ENCODE measurements at places on chromosomes 6 and 20.

DNA sequence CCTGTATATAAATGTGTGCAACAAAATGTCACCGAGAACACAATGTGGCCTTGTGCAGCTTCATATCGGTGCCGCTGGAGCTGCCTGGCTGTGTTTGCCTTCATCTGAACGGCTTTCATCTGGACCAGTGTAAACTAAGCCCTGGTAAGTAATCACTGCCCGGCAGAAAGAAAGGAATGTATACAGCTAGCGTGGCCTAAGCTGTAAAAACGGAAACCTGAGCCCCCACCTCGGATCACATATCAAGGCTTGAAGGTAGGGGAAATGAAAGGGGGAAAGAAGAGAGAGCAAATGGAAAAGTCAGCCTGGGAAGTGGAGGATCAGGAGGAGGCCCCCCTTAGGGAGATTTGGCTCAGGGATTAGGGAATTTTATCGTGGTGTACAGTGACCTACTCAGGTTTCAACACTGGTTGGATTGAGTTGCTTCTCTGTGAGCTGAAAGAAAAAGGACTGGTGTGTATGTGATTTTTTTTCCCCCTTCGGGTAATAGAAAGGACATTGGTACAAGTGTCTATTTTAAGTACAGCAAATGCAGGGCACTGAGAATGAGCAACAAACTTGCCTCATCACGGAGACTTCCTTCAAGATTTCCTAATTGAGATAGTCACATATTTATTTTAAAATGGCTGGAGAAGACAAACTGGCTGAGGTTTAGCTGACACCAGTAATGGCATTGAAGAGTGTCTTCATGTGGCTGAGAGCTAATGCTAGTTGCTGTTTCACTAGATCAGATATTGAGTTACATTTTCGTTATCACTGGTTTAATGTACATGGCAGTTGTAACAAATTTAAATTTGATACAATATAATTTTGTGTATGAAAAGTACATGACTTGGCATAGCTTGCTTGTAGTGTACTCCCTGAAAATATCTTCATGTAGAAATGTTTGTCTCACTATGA, 3.5 kb downstream of the SOBP start:
- DNase-seq: peak; percentile 9

DNA sequence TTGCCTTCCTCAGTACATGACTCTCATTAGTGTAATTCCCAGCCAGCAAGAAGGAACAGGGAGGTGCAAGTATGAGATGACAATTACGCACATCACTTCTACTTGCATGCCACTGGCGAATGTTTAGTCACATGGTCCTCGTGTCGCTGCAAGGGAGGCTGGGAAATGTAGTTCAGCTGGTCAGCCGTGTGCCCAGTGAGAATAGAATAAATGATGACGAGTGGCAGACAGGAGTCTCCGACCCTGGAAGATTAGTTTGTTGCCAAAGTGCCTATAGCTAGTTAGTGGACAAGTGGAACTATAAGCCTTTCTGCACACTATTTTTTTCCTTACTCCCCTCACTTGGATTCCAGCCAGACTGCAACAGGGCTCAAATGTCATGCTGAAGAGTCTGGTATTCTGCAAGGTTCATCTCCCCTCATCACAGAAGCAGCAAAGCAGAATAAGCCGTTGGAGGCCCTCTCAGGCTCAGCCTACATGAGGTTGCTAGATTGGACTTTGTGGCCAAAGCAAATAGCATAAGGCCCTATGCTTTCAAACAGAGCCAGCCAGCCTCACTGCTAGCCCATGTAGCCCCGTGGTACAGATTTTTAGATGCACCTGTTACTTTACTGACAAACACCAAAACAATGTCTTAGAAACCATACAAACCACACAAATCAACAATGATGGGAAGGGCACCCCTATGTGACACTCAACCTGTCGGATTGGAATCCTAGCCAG, 9.7 kb downstream of the LINC00237 start:
- DNase-seq: peak; percentile 54

GRCh38 chr6:38350942-38351341, 288.8 kb downstream of the BTBD9 start:
- DNase-seq: no peak

DNA sequence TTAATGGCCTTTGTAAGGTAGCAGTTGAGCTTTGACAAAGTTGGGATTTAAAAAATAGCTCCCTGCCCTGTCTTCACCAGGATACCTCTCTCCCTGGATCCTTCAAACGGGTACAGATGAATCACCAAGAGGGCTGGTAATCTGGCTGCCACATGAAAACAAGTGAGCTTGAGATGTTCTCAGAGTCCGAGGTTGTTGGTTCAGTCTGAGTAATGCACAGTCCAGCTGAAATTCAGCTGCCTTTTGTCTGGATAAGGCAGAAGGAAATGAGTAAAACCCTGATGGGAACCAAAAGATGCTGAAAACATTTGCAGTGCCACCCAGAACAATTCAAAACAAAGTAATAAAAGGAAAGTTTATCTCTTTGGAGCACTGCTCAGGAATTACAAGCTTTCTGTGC, 86.8 kb downstream of the GJA1 start:
- DNase-seq: peak; percentile 97

GRCh38 chr6:136609873-136610706, 59.9 kb upstream of the MAP7 start:
- DNase-seq: peak; percentile 98

- no peak for DNase-seq
These were observed 767.3 kb downstream of the TFAP2A start for GRCh38 chr6:9647599-9647998.

- peak; percentile 94 for DNase-seq
These were observed 171.8 kb upstream of the AKAP12 start for GRCh38 chr6:151067684-151068596.

GRCh38 chr6:27293436-27294098, 18.5 kb downstream of the POM121L2 start:
- peak; percentile 62 for DNase-seq

DNA sequence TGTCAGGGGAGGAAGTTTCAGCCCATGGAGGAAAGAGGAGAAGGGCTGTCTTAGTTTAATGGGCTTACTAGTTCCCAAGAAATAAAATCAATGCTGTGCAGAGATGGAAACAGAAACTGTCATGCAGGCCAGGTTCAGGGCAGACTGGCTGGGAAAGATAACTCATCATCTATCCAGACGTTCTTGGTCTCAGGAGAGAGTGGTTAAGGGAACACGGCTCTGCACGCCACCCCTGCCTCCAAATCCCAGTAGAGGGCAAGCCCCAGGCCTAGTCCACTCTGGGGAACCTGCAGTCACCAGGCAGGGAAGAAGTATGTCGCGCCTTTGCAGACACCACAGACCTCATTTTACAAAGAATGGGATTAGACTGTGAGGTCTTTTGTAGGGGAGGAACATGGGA, 12.5 kb downstream of the ALDH8A1 start:
- DNase-seq: no peak

GRCh38 chr6:136859430-136859829, 37.0 kb downstream of the PEX7 start:
- DNase-seq: no peak

DNA sequence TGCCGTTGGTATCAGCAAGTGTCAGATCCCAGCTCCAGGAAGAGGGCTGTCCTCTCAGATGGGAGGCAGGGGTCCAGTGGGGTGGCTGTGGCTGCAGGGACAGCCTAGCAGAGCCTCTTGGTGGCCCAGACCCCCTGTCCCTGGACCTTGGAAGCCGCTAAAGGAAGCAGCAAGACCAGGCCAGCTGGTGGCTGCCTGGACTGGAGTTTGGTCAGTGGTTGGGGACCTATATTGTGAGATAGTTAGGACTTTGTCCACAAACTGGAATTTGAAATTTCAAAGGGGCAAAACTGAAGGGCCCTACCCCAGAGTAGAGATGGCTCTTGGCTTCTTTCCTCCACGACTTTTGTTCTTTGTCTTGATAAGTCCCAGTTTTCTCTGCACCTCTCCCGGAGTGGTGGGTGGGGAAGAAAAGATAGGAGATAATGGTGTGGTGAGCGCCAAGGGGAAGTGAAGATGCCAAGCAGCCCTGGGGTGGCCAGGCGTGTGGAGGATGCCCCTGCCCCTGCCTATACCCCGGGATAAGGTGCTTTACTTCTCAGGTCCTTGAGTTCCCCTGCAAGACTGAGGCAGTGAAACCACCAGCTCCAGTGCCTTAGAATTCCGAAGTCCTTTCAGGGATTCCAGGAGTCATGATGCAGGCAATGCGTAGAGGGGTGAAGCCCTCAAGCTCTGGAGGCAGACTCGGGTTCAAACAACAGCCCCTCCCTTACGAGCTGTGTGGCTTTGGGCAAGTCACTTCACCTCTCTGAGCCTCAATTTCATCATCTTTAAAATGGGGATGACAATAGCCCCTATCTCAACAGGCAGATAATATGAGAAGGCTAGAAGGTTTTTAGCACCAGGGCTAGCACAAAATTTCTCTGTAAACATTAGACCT, 40.2 kb downstream of the HNF4A start:
- DNase-seq: no peak

DNA sequence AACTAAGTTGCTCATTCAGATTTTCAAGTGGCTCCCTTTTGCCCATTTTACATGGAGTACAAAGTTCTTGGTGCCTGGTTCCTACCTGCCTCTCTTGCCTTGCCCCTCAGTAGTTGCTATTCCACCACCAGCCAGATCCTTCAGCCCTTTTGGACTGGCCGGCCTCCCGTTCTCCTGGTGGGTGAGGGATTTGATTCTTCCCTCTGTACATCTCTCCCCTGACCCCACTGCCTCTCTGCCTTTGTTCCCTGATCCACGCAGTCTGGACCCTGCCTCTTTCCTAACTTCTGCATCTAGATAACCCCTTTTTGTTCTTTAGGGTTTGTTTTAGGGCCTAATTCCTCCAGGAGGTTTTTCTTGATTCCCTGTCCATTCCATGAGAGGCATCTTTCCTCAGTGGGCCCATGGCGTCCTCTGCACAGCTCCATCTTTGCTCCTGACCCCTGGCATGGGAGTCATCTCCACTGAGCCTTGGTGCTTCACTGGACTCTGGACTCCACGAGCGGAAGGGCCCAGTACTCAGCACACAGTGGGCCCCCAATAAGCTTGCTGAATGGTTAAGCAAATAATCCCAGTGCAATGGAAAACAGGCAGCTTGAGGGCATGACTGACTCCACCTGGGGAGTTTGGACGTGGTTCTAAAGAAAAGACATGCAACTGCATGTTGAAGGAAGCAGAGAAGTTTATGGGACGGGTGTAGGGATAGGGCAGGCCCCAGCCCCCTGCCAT, 309.3 kb upstream of the SUPT3H start:
- no peak for DNase-seq

Data from foreskin fibroblast (primary cell).